Activated CD8-positive, alpha-beta T cell treated with anti-CD3 and anti-CD28 coated beads, Interleukin-2, amount 10 ng/mL, durations not matched to agents 7 days and 5 days (primary cell): ENCODE measurements at places on chromosomes 2 and 18. TPM values are rescaled to one million over a fixed set of nuclear protein-coding genes. Genes with fewer than 3 reads are reported as not detected.

DNA sequence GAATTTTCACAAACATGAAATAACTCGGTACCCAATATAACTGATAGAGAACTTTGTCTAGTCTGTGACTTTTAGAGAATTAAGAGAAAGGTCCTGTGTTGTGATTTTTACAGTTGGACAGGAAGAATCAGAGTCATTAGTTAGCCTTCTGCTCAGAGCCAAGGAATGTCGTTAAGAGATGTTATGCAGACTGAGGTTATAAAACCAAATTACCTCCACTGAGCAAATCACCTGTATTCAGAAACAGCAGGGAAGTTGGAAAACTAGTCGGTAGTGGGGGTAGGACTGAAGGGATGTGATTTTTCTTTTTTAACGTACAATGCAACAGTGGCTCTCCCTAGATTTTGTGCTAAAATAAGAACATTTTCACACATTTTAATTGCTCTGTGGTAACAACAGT is 18.5 kb downstream of the TANK start:
- H3K27ac ChIP-seq: no peak overlapping the region
- H3K27me3 ChIP-seq: no peaks in the 10 kb centered on the region
- H3K36me3 ChIP-seq: peaks cover 81% of the 10 kb centered on the region
- H3K4me3 ChIP-seq: no peak overlapping the region

GRCh38 chr2:217451666-217452065 is 551.1 kb downstream of the TNS1 start:
- H3K4me1 ChIP-seq: peaks cover 3% of the 10 kb centered on the region
- no peak overlapping the region for H3K4me3 ChIP-seq
- H3K27ac ChIP-seq: no peak overlapping the region
- DNase-seq: no peak
- no peaks in the 10 kb centered on the region for H3K36me3 ChIP-seq
- no peaks in the 10 kb centered on the region for H3K27me3 ChIP-seq

GRCh38 chr2:176553685-176554100 is 284.5 kb downstream of the MTX2 start:
- H3K27me3 ChIP-seq: peaks cover 41% of the 10 kb centered on the region
- peak overlapping the region; percentile 63 for H3K4me3 ChIP-seq
- peak; percentile 42 for DNase-seq

DNA sequence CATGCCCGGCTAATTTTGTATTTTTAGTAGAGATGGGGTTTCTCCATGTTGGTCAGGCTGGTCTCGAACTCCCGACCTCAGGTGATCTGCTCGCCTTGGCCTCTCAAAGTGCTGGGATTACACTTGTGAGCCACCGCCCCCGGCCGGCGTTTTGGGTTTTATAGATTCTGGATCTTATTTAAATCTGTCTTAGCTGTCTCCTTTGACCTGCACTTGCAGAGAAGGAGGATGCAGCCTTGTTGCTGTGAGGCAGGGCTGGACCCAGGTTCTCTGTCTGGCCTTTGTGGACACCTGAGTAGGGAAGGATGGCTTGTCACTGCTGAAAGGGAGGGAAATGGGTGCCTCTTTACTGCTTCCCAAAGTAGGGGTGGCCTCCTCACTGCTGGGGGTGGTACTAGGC is 83.0 kb upstream of the HS6ST1 start:
- no peak for DNase-seq
- H3K4me1 ChIP-seq: no peaks in the 10 kb centered on the region
- H3K27ac ChIP-seq: no peak overlapping the region
- H3K36me3 ChIP-seq: no peaks in the 10 kb centered on the region
- no peak overlapping the region for H3K4me3 ChIP-seq
- peaks cover 34% of the 10 kb centered on the region for H3K27me3 ChIP-seq

DNA sequence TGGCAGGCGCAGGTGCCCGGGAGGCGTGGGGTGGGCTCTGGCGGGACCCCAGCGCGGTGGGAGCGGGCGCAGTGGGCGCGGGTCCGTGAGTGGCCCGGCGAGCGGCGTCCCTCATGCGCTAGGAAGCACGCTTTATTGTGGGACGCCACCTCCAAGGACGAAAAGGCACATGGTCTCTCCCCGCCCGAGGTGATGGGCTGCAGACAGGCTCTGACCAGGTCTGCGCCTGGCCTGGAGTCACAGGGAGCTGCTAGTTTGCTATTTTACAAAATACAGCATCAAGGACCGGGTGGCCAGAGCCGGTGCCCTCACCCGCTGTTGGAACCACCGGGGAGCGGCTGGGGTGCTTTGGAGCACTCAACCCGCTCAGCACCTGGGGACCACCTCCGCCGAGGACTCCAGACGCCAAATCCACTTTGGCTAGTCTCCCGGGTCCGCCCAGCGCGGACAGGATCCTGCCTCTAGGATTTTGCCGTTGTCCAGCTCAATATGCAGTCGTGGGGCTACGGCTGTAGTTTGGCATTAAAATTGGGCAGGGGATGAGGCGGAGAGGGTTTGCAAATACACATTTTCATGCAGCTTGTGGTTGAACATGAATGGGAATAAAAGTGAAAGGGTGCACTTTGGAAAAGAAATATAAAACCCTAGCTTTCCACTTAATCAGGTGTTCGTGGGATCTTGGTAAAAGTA is 65.4 kb downstream of the LRRFIP1 start:
- peaks cover 55% of the 10 kb centered on the region for H3K4me1 ChIP-seq
- peaks cover 21% of the 10 kb centered on the region for H3K36me3 ChIP-seq

GRCh38 chr2:33441235-33441810 is 35.1 kb upstream of the RASGRP3 start:
- no peaks in the 10 kb centered on the region for H3K36me3 ChIP-seq
- DNase-seq: peak; percentile 29
- H3K4me1 ChIP-seq: no peaks in the 10 kb centered on the region
- H3K4me3 ChIP-seq: no peak overlapping the region
- peaks cover 13% of the 10 kb centered on the region for H3K27me3 ChIP-seq

GRCh38 chr18:72692595-72692994 is 148.5 kb upstream of the CBLN2 start:
- no peaks in the 10 kb centered on the region for H3K36me3 ChIP-seq
- no peak overlapping the region for H3K4me3 ChIP-seq
- no peak for DNase-seq

Gene NTSR2
- total RNA-seq: not detected

Gene HRH4
- not detected for total RNA-seq
